ENCODE measurements at places on chromosomes 13 and 19.

DNA sequence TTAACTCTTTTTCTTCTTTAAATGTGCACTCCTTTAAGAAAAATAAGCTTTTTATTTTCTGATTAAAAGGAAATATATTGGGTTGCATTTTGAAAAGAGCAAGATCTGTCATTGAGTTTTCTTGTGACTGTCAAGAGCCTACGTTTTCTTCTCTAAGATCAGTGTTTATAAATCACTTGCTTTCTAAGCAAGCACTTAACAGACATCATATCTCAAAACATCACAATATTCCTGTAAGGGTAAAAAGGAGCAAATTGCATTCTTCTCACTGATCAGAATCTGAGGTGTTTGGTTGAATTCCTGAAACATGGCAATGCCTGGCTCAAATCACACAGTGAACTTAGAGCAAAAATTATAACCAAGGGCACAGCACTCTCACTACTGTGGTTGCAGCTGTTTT lies 231.3 kb downstream of the PCDH17 start:
- no peak for DNase-seq

DNA sequence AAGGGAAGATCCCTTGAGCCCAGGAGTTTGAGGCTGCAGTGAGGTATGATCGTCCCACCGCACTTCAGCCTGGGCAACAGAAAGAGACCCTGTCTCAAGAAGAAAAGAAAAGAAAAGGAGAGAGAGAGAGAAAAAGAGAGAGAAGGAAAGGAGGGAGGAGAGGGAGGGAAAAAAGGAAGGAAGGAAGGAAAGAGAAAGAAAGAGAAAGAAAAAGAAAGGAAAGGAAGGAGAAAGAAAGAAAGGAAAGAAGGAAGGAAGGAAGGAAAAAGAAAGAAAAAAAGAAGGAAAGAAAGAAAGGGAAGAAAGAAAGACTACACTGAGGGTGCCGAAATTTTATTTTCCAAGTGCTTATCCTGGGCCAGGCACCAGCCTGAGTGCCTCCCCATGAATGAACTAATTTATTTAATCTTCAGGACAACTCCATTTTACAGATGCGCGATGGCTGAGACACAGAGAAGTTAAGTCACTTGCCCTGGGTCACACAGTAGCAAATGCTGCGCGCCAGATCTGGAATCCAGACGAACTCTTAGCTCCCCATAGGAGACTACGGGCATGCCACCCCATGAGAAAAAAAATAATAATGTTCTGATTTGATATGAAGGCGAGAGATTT lies 2.7 kb downstream of the CDC42EP5 start:
- DNase-seq: no peak

GRCh38 chr19:38148337-38148736 lies 75.7 kb downstream of the DPF1 start:
- no peak for DNase-seq

DNA sequence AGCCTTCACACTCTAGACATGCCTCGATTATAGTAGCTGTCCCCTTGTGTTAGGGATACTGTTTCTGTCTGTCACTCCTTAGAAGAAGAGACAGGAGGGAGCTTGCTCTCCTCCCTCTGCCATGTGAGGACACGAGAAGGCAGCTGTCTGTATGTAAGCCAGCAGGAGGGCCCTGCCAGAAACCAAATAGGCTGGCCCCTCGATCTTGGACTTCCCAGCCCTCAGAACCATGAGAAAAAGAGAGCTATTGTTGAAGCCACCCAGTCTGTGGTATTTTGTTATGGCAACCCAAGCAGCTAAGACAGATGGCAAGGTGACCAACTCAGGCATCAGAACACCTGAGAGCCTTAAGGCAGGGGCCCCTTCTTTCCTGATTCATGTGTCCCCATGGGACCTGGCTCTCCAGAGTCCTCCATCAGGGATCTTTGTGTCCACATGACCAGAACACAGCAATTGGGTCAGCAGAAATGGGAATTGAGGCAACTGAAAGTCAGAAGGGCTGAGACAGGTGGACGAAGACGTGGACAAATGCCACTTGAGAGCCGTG lies 65.6 kb upstream of the NPAS1 start:
- DNase-seq: no peak

DNA sequence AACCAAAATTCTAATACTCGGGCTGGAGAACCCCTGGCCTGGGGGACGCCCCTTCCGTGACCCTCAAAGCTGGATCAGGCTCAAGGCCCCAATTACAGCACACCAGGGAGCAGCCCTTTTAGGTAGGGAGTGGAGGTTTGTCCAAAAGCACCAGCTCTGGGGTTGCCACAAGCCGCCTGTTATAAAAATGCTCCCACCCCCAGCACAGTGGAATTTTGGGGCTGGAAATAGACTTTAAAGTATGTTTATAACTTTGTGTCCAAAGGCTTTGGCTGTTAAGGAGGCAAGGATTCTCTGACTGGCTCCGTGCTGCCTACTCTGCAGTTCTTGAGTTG lies 564 bp upstream of the GMIP start:
- DNase-seq: no peak

- DNase-seq: no peak
These were observed 32.5 kb downstream of the MCF2L start for GRCh38 chr13:113001241-113002140.

DNA sequence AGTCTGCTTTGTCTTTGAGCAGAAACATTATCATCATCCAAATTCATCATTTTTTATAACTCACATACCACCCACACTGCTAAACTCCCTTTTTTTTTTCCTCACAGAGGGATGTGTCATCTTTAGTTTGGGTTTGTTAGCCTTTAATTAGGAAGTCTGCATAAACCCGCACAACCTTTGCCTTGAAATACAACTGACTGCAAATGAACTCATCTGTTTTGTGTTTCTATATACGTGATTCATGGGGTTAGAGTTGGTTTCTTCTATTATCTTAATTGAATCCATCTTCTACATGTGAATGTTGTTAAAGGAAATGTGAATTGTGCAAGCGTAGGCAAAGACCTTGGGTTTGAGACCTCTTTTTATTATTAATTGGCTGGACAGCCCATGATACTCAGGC lies 102.7 kb downstream of the SLAIN1 start:
- no peak for DNase-seq

- DNase-seq: no peak
These were observed 69.6 kb downstream of the ARHGEF7 start for GRCh38 chr13:111184458-111185401.
